ENCODE measurements at places on chromosomes 16 and 17. TPM values are rescaled to one million over a fixed set of nuclear protein-coding genes. Genes with fewer than 3 reads are reported as not detected.

- peak; percentile 35 for DNase-seq
- no peaks in the 10 kb centered on the region for H3K27me3 ChIP-seq
- H3K27ac ChIP-seq = peak overlapping the region; percentile 98
- peaks cover 9% of the 10 kb centered on the region for H3K4me1 ChIP-seq
- peaks cover 20% of the 10 kb centered on the region for H3K36me3 ChIP-seq
- peak overlapping the region; percentile 98 for H3K4me3 ChIP-seq
These were observed 445 bp downstream of the CIAO2B start for GRCh38 chr16:66933776-66934137.

GRCh38 chr16:86994215-86994614 lies 323.0 kb downstream of the C16orf95 start:
- H3K27ac ChIP-seq = peak overlapping the region; percentile 50
- no peaks in the 10 kb centered on the region for H3K36me3 ChIP-seq
- peaks cover 9% of the 10 kb centered on the region for H3K4me1 ChIP-seq
- H3K27me3 ChIP-seq = no peaks in the 10 kb centered on the region

DNA sequence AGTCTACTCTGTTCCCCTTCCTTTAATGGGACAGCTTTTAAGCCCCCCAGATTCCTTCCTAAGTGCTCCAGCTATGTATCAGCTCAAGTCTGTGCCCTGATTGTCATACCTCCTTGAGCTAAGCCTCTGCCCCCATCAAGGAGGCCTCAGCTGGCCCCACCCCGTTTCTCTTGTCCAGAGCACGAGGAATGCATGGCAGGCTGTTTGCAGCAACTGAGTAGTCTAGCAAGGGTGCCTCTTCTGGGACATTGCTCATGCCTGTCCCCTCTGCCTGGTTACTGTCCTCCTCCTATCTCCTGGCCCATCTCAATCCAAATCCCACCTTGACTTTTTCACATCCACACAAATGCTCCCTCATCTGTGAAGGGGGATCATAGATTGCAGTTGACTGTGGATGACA lies 27.8 kb upstream of the TMEM220 start:
- no peak overlapping the region for H3K27ac ChIP-seq
- no peaks in the 10 kb centered on the region for H3K36me3 ChIP-seq
- no peak for DNase-seq
- no peaks in the 10 kb centered on the region for H3K4me1 ChIP-seq

The CSF3 gene
- not detected for total RNA-seq

The AOC3 gene
- not detected for total RNA-seq

All from IMR-90 (cell line).